ENCODE measurements at places on chromosomes 11 and 22.

DNA sequence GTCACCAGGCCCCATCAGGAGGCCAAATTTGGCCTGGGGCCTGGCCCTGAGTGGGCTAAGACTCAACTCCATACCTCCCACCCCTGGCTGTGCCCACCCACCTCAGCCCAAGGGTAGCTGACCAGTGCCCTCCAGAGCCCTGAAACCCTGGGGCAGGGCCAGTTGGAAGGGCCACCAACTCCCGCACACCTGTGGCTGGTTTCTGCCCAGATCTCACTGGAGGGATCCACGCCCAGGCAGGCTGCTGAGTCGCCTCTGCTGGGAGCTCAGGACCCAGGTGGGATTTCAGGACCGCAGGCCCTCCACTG lies 8.9 kb upstream of the PIM3 start:
- no peak for DNase-seq

- DNase-seq = no peak
Observed at GRCh38 chr11:95993438-95994298, 69.8 kb upstream of the MTMR2 start.

DNA sequence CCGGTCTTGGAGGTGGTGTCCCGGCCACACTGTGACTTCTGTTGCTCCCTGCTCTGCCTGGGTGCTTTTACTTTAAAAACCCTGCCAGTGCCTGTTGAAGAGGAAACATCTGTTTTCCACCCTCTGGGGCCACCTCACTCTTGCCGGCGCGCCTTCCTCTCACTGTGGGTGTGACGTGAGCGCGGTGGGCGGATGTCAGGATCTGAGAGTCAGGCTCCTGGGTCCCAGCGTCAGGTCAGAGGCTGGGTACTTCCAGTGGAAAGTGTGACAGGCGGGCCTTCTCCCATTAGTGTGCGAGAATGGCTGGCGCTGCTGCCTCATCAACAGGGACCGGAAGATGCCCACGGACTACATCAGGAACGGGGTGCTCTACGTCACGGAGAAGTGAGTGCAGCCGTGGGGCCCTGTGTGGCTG lies 54.2 kb downstream of the GRAMD4 start:
- DNase-seq = no peak

GRCh38 chr11:104968355-104968855 lies at the start of gene CASP4:
Gene CASP4 (minus strand): TSS chr11:104968574. CDS start chr11:104968525, 49 bp downstream.
- peak; percentile 57 for DNase-seq

DNA sequence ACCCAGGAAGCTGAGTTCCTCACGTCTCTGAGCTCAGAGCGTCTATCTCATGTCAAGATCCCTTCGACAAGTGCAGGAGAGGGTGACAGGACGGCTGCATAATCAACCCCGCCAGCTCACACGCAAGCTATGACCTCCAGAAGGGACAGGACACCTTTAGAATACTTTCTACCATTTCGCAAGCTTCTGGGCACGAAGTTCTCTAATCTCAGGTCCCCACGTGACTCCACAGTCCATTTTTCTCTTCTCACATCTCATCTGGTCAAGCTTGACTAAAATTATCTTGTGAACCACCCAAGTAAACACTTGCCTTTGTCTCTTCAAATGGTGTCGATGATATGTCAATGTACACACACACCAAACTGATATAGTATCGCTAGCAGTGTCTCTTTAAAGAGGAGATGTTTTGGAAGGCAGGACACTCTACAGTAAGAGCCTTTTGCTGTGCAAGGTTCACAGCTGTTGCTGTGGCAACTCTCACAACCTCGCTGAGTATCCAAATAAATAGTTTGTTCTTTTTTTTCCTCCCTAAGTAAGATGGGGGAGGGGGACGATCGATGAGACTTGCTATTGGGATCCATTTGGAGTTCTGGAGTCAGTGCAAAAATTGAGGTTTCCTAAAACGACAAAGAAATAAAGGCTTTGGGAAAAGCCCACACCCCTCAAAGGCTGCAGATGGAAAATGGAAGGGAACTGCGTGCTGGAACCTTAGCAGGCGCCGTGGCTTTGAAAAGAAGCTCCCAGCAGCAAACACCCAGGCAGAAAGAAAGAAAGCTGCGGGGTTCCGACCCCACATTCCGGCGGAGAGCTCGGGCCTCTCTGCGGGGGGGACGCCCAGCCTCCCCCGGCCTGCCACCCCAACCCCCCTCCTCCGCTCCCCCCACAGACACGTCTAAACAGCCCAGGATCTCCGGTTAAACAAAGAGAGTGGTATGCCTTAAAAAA lies 215.4 kb upstream of the UBASH3B start:
- no peak for DNase-seq

DNA sequence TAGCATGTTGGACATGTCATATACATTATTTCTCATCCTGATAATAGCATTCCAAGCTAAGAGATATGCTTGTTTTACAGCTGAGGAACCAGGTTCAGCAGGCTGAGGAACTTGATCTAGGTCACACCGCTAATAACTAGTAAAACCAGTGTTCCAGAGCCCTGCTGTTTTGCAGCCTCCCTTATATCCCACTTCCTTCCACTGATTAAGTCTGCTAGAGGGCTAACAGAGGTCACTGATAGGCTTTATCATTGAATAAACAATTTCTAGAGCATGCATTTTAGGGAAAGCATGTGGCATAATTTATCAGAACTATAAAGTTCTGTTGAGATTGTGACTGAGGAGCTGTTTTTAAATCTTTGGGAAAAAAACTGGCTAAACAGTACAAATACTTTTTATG lies 54.0 kb downstream of the UVRAG start:
- DNase-seq = no peak

DNA sequence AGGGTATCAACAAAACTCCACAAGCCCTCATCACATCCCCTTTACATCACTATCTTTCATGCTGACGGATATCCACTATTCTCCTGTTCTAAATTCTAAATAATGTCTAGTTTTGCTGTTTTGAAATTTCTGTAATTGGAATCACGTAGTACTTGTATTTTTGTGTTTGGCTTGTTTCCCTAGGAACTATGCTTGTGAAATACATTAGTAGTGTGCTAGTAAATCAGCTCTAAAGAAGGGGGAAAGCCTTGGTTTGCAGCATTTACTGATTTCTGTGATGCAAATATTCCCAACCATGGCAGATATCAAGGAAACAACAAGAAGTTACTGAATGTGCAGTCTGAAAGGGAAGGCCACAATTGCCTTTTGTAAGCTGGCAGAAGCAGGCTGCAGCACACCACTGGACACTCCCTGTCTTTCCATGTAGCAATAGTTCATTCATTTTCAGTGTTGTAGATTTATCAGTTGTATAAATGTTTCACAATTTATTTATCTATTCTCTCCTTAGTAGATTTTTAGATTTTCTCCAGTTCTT lies 4.7 kb upstream of the FOLH1 start:
- DNase-seq = no peak

DNA sequence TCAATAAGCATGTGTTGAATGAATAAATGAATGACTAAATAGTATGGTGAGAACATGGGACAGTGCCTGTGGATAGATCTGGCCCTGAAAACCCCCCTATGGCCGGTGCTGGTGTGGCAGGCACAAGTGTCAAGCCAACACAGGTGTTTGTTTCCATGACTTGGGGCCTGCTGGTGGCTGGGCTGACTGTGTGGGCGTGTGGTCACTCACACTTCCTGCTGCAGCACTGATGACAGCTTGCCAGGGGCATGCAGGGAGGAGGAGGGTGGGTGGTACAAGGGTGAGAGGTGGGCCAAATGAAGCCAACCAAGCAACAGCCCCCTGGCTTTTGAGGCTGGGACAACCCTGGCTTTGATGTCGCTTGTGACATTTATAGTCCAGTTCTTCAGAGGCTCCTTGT lies 30.3 kb upstream of the ABCC8 start:
- DNase-seq = no peak

DNA sequence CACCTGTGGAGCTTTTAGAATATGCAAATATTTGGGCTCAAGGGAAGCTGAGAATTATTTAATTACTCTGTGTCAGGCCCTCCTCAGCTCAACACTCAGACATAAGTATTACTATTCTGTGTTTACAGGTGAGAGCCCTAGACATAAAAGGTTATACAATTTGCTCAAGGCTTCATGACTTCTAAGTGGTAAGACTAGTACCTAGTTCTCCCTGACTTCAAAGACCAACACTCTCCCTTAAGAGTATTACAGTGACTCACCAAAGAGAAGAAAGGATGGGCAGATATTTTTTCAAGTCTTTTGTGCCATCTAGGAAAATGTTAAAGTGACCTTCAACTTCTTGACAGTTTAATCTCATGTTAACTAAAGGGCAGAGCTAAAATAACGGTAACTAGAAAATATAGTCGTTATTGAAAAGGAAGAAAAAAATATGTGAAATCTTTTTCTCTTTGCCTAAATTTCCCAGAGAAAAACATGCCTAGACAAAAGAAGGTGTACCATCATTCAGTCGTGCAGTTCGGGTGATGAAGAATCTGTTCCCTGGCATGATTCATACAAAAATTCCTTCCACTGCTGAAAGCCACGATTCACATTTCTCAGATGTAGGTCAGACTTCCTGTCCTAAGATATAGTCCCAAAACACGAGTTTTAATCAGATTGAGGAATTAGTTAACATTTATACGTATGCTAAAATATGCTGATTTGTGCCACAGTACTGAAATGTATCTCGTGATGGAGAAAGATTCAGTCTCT lies 849.1 kb upstream of the API5 start:
- no peak for DNase-seq

DNA sequence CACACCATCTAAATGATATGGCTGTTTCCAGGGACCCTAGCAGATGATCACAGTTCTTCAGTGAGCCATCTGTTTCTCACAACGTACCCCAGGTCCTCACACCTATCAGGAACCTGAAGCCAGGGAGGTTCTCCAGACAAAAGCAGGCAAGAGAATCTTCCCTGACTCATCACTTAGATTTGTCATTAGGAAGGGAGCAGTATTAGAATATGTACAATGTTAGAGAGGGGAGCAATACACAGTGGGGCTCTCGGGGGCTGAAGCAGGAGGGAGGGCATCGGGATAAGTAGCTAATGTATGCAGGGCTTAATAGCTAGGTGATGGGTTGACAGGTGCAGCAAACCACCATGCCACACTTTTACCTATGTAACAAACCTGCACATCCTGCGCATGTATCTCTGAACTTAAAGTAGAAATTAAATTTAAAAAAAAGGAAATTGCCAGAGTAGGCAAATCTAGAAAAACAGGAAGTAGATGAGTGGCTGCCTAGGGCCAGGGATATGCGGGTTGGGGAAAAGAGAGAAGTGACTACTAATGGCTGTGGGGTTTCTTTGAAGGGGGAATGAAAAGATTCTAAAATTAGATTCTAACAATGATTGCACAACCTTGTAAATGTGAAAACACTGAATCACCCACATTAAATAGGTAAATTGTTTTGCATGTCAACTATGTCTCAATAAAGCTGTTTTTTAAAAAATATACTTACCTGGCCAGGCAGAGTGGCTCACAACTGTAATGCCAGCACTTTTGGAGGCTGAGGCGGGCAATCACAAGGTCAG lies 14.4 kb downstream of the C22orf42 start:
- DNase-seq = no peak

GRCh38 chr11:113329725-113330124 lies 15.3 kb downstream of the TTC12 start:
- DNase-seq = no peak

- DNase-seq = no peak
Observed at GRCh38 chr11:102974552-102975280, 19.2 kb upstream of the MMP13 start.

- no peak for DNase-seq
Observed at GRCh38 chr11:111623527-111624030, 21.3 kb downstream of the SIK2 start.

GRCh38 chr11:70535191-70535971 lies 137.1 kb downstream of the CTTN start:
- no peak for DNase-seq

DNA sequence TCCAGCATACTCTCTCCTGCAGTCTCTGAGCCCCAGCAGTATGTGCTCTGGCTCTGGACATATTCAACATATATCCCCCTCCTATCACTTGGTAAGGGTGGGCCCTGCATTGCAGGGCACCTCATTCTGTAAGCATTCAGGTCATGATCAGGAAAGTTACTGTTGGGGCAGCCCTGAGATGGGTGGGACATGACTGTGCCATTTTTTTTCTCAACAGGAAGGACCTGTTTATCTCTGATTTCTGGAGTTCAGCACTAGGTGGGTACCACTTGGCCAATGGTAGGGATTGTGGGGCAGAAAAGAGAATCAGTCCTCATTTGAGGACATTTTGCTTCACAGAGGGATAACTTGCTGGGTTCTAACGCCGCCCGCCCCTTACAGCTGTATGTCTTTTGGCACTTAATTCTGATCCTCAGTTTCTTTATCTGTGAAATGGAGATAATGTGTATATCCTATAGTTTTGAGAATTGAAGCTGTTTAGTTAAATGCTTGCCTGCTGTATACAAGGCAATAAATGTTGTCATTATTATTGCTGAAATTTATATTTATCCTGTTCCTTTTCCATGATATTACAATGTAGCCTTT lies 2.2 kb downstream of the SRRD start:
- no peak for DNase-seq

DNA sequence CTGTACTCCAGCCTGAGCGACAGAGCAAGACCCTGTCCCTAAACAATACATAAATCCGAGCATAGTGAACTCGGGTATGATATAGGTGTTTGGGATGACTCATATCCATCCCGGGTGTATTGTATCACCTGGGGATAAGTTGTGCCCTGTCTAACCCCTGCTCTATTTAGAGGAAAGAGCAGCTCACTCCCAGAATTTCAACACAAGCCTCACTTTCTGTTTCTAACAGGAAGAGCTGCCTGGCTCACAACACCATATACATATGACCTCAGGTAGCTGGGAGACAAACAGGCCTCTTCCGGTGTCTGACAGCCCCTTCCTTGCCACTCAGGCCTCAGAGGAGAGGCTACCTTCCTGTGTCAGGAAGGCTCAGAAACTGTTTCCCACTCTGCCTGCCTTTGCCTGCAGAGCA lies 9.9 kb upstream of the MICALL1 start:
- DNase-seq = no peak

DNA sequence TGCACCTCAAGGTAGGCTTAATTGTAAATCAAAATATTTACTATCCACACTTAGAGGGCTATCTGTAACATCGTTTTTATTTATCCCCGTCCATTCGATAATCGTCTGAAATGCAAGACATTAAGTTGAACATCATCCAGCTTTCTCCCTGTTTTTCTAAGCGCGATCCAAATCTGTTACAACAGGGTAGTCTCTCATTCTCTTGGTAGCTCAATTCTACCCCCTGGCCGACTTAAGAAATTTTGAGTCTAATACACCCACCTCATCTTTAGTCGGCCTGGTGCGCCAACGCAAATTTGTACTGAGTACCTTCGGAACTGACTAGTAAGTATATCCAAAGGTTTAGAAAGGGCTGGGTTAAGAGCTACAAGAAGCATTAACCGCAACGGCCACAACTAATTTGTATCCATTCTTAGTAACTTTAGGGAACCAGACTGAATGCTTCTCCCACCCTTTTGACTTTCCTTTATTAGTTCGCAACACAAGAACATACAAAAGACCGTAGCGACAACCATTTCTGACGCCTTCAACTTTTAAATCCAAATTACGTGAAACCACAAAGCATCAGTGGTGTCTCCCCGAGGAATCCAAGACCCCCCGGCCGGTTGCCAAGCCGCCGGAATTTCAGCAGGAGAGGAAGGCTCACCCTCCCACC lies 1.0 kb upstream of the ZNF143 start:
- DNase-seq = peak; percentile 47

All from NCI-H146 (cell line).